ENCODE measurements at places on chromosomes 12 and 14. TPM values are rescaled to one million over a fixed set of nuclear protein-coding genes. Genes with fewer than 3 reads are reported as not detected.

DNA sequence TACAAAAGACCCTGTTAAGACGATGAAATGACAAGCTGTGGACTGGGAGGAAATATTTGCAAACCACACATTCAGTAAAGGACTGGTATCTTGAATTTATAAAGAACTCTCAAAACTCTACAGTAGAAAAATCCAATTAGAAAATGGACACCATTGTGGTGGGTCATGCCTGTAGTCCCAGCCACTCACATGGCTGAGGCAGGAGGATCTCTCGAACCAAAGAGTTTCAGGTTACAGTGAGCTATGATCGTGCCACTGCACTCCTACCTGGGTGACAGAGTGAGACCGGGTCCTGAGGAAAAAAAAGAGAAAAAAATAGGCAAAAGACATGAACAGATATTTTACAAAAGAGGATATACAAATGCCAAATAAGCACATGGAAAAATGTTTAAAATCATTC lies 41.9 kb downstream of the TTC6 start:
- H3K4me1 ChIP-seq = no peaks in the 10 kb centered on the region
- no peaks in the 10 kb centered on the region for H3K27me3 ChIP-seq
- no peak for DNase-seq
- H3K27ac ChIP-seq = no peak overlapping the region

GRCh38 chr14:69763761-69764510 lies 3.0 kb upstream of the SRSF5 start:
- no peaks in the 10 kb centered on the region for H3K27me3 ChIP-seq
- no peak overlapping the region for H3K4me3 ChIP-seq
- no peak overlapping the region for H3K27ac ChIP-seq
- DNase-seq = no peak
- H3K4me1 ChIP-seq = peaks cover 14% of the 10 kb centered on the region

GRCh38 chr12:116539361-116539771 lies 19.8 kb upstream of the MAP1LC3B2 start:
- no peak for DNase-seq
- H3K27me3 ChIP-seq = no peaks in the 10 kb centered on the region
- H3K4me3 ChIP-seq = no peak overlapping the region
- no peaks in the 10 kb centered on the region for H3K36me3 ChIP-seq

DNA sequence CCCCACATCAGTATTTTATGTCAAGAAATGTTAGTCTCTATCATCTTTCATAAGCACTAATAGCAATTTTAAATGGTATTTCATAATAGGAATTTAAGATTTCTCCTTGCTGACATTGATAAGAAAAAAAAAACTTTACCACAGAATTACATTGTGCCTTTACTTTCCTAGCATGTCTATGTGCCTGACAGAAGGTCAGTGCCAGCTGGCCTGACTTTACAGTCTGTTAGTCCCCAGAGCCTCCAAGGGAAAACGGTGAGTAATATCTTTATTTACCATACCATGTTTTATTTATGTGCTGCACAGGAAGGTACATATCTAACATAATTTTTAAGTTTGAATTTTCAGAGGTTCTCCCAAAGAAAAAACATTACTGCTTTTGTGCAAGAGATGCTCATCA lies 152.0 kb upstream of the AEBP2 start:
- no peaks in the 10 kb centered on the region for H3K27me3 ChIP-seq
- H3K27ac ChIP-seq = no peak overlapping the region
- no peak for DNase-seq
- H3K36me3 ChIP-seq = no peaks in the 10 kb centered on the region

The CINP gene
- 35.5 TPM for total RNA-seq

DNA sequence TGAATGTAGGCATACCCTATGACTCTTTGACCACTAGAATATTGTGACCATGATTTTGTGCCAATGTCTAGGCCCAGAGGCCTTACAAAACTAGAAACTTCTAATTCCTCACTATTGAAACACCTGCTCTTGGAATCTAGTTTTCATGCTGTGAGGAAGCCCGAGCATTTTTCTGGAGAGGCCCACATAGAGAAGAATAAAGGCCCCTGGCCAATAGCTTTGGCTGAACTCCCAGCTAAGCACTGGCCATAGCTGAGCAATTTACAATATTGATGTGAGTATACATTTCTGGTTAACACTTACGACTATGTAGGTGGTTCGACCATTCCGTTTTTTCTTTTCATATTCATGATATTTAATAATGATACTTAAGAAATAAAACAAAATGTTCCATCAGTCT lies 190.3 kb downstream of the KCNH5 start:
- no peaks in the 10 kb centered on the region for H3K4me1 ChIP-seq
- no peak overlapping the region for H3K4me3 ChIP-seq
- DNase-seq = no peak

The SLC38A4 gene
- total RNA-seq = not detected

DNA sequence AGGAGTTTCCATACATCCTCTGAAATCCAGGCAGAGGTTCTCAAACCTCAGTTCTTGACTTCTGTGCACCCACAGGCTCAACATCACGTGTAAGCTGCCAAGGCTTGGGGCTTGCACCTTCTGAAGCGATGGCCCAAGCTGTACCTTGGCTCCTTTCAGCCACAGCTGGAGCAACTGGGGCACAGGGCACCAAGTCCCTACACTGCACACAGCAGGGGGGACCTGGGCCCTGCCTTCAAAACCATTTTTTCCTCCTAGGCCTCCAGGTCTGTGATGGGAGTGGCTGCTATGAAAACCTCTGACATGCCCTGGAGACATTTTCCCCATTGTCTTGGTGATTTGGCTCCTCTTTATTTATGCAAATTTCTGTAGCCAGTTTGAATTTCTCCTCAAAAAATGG lies 10.6 kb downstream of the AREL1 start:
- H3K27me3 ChIP-seq = no peaks in the 10 kb centered on the region
- DNase-seq = no peak
- H3K4me3 ChIP-seq = no peak overlapping the region
- no peak overlapping the region for H3K27ac ChIP-seq
- peaks cover 13% of the 10 kb centered on the region for H3K4me1 ChIP-seq

GRCh38 chr14:54138354-54139038 lies 181.9 kb upstream of the BMP4 start:
- no peaks in the 10 kb centered on the region for H3K36me3 ChIP-seq
- no peaks in the 10 kb centered on the region for H3K4me1 ChIP-seq
- no peak overlapping the region for H3K4me3 ChIP-seq
- H3K27me3 ChIP-seq = no peaks in the 10 kb centered on the region
- no peak overlapping the region for H3K27ac ChIP-seq
